Activated naive CD4-positive, alpha-beta T cell treated with anti-CD3 and anti-CD28 coated beads, Interleukin-2, amount 50 U/mL, for 72 hours (primary cell): ENCODE measurements at places on chromosomes 1 and 21. TPM values are rescaled to one million over a fixed set of nuclear protein-coding genes. Genes with fewer than 3 reads are reported as not detected.

The HORMAD1 gene
- total RNA-seq, result 0.32 TPM

GRCh38 chr1:94927405-94928175 is 680 bp upstream of the CNN3 start:
- DNase-seq, result peak; percentile 3

DNA sequence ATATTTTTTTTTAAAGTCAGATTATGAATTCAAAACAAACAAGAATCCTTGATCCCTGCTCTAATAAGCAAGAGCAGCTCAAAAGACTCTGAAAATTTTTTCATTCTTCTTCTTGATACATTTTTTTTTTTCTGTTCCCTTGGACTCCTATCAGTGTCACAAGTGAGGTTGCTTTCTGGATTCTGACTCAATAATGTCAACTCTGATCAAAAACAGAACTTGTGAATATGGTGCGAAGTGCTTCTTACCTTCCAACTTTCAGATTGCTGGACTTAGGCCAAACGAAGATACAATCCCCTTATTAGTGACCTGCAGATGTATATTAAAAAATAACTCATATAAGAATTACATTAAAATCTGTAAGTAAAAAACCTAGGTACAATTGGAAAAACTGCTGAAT is 136.1 kb downstream of the GPATCH2 start:
- no peak for DNase-seq

- no peak for DNase-seq
These were observed 9.1 kb downstream of the MRAP start for GRCh38 chr21:32307706-32308105.

The HMCN1 gene
- total RNA-seq, result 0.14 TPM

GRCh38 chr1:175620376-175620775 is 123.0 kb downstream of the TNR start:
- DNase-seq, result no peak

DNA sequence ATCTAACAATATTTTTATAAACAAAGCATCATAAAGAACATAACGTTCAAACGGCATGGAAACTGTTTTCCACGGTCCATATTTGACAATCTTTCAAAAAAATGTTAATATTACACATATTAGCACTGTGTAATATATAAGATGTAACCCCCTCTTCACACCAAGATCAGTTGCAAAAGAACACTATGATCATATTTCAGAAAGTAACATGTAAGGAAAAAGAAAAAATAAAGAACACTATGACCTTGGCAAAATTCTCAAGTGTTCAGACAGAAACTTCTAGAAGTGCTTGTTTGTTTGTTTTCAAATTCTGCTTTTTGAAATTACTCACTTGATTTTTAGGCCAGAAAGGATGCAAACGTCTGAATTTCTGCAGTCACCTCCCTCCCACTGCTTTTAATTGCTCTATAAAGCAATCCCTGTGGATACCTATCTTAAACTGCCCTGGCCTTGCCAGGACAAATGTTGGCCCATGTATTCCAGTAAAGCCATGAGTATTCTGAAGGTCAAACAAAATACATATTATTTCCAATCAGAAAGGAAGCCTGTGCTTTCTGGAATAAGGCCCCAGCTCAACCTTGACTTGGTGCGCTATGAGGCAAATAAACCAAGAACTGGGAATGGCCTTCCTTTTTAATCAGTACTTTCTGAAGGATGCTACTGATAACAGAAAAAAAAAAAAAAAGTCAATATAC is 68.6 kb downstream of the TGFBR3 start:
- no peak for DNase-seq

DNA sequence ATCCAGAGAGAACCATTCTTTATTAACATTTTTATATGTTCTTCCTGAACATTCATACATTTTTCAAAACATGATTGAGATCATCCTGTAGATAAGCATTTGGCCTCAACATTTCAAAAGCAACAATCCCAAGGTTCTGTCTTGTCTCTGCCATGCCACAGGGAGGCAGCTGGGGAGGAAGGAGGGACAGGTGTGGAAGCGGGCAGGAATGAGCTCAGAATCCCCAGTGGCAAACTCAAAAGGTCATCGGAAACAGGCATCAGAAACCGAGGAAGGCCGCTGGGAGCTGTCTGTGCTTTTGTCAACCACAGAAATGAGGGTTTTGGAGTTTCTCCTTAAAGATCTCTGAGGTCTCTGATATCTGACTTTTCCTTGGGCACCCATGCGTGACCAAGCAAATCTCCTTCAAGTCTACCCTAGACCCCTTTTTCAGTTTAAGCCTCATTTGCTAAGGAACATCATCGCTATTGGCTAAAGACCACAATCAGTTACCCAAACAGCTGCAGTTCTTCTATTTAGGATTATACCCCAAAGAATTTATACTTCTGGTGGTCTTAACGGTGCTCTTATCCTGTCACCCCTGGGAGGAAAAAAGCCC is 34.0 kb downstream of the RASSF5 start:
- peak; percentile 6 for DNase-seq

GRCh38 chr1:172449585-172450523 is 6.0 kb upstream of the PIGC start:
- peak; percentile 39 for DNase-seq

- DNase-seq, result no peak
These were observed 69.3 kb downstream of the SLC37A1 start for GRCh38 chr21:42582787-42583476.

- no peak for DNase-seq
These were observed 14.4 kb upstream of the FCRL5 start for GRCh38 chr1:157566484-157567300.

GRCh38 chr1:184163674-184164465 is 112.3 kb downstream of the TSEN15 start:
- no peak for DNase-seq

GRCh38 chr1:75053207-75053606 is 81.0 kb upstream of the LHX8 start:
- no peak for DNase-seq

The CDC20 gene
- 127 TPM for total RNA-seq

- DNase-seq, result no peak
These were observed 238.7 kb upstream of the SNX7 start for GRCh38 chr1:98422816-98423215.

DNA sequence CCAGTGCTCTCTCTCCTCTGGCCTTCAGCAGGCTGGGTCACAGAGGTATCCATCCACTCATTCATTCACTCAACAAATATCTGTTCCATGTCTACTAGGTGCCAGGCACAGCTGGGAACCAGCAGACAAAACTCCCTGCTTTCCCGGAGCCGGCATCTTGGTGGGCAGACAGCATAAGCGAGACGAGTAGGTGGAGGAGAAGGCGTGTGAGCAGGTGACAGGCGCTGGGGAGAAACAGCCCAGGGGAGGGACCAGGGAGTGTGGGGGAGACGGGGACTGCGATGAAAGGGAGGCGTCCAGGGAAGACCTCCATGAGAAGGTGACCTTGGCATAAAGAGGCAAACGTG is 11.0 kb upstream of the KCNAB2 start:
- DNase-seq, result no peak

DNA sequence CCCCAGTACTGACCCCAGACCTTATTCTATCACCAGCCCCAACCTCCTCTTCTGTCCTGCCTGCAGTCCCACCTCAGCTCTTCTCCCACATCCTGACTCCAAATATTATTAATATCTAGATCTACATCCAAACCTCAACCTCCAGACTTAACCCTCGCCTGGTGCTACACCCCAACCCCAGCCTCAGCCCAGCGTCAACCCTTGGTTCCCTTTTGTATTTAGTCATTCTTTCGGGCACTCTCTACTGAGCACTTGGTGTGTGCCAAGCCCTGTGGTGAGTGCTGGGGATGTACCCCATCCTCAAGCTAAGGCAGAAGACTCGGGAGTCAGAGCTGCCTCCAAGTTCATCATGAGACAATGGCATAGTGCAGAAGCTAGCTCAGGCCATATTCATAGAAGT is 1.1 kb downstream of the SHISAL2A start:
- DNase-seq, result peak; percentile 10

GRCh38 chr1:228685081-228685660 is 50.1 kb upstream of the RHOU start:
- no peak for DNase-seq

The NLRP3 gene
- total RNA-seq, result 1.3 TPM

GRCh38 chr1:67960766-67961165 is 89.7 kb downstream of the DIRAS3 start:
- no peak for DNase-seq

GRCh38 chr1:65387821-65388220 is 32.6 kb upstream of the LEPR start:
- DNase-seq, result no peak

The CASQ2 gene
- total RNA-seq, result not detected

The CD34 gene
- total RNA-seq, result 0.16 TPM

The GORAB gene
- 12.4 TPM for total RNA-seq

DNA sequence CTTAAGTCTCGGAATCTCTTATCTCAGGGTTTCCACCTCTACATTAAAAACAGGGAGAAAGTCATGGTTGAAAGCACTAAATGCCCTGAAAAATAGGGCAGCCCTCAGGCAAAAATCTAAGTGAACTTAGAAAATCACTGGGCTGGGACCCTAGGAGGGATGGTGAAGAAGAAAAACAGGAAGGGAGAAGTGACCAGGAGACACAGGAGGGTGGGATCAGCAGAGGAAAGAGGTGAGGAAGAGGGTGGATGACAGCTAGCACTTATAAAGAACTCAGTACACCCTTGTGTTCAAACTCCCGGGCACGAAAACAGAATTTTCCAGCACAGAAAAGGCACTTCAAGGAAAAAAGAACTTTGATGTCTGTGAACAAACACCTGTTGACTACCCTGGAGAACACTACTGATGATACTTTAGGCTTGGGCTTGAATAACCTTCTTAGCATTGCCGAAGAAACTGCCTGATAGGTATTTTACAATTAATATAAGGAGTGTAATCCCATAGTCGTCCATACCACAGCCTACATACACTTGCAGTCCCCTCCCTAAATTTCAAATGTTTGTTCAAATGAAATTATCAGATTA is 2.0 kb downstream of the CHML start:
- no peak for DNase-seq

DNA sequence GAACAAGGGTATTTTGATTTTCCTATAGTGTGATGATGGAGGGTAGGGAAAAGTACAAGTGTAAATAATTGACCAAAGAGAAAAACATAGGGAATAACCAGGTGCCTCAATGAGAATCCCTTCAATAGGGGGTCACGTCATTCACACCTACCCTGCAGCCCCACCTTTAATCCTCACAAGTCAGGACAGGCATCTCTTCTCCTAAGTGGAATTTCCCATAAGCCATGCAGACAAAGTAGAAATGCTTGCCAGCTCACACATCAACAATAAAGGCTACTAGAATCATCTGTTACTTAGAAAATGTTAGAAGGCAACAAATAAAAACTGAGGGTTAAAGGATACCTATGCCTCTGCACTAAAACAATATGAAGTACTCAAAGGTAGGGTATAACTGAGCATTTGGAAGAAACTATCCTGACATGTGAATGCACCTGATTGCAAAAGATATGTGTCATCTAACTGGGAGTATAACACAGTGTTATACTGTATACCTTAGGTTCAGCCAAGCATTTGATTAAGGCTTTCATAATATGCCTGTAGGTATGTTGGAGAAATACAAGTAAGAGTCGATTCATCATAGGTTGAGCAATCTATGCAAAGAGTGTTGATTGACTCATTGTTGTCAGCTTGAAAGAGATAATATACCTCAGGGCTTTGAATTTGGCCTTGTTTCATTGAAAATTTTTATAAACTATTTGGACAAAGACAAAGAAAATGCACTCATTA is 32.4 kb upstream of the ATP1A1 start:
- DNase-seq, result no peak

DNA sequence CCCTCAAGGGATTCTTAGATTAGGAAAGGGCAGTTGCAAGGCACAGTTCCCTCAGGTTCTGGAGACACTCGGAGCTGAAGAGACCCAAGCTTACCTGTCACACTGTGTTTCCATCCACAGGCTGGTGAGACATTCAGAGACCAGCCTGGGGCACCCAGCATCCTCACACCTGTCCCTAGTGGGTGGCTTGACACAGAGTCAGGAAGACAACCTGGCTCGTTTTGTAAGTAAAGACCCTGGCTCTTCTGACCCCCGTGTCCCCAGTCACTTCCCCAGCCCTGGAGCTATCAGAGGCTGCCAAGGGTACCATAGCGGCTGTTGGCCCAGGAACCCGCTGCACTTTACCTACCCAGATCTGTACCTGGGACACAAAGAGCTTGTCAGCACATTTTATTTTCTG is 409.8 kb downstream of the MATN1 start:
- no peak for DNase-seq

The MLLT11 gene
- total RNA-seq, result 5.6 TPM

DNA sequence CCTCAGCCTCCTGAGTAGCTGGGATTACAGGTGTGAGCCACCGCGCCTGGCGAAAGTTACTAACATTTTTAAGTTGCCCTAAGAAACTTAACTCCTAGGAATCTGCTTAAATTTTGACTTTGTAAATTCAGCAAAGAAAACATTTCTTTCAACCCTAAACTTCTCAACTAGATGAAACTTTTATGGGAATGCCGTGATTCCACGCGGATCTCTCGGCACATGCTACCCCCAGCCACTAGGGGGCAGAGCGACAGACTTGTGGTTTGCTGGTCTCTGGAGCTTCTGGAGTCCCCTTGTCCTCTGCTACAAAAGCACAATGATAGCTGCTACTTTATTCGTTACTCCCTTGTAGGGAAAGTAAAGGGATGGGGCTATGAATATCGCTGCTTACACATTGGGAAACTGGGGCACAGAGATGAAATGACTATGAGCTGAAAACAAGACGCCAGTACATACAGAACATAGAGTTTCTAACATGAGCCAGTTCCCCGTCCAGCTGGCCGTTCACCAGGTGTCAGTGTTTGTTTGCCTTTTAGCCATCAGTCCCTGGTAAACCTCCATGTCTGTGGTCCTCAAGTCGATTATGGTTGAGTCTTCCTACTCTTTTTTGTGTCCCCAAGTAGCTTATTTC is 114.7 kb downstream of the PBX1 start:
- DNase-seq, result no peak

- DNase-seq, result no peak
These were observed 47.8 kb upstream of the ECE1 start for GRCh38 chr1:21337928-21338572.

The VSIG8 gene
- total RNA-seq, result 0.18 TPM

The FAM72A gene
- 51.2 TPM for total RNA-seq

GRCh38 chr1:193569096-193569982 is 382.9 kb upstream of the B3GALT2 start:
- no peak for DNase-seq

The WDR64 gene
- not detected for total RNA-seq

DNA sequence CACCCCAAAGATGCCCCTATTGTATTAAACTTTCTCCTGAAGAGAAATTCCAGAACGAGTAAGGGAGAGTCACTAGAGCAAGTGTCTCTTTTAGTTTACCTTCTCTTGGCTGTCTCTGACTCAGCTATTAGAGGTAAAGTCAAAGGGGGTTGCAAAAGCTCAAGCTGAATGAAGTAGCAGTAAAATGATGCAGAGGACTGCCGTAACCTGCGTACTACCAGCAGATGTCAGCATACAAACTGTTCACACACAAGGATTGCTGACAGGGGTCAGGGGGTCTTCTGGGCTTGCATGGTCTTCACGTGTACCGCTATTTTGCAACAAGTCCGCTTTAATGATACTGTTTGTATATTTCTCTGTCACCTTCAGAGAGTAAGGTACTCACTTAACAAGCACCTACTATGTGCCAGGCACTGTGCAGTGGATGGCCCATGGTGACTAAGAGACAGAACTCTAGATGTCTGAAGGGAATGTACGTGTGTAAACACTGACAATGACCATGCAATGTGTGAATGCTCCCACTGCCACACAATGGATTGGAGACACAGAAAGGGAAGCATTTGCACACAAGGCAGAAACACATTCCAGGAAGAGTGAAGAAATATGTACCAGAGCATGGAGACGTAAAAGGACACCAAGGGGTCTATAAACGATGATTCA is 34.9 kb downstream of the CHML start:
- no peak for DNase-seq
